ENCODE measurements at places on chromosomes 6 and 20. TPM values are rescaled to one million over a fixed set of nuclear protein-coding genes. Genes with fewer than 3 reads are reported as not detected.

GRCh38 chr6:109455437-109456110, at the start of gene MICAL1:
TSS of gene MICAL1 (minus strand) at chr6:109455772. CDS start at chr6:109454196, 1,576 bp downstream.
- peak within 1 kb of the TSS; percentile 97 for H3K27ac ChIP-seq
- H3K36me3 ChIP-seq = peaks cover 11% of the 10 kb centered on the region
- H3K4me1 ChIP-seq = peaks cover 70% of the 10 kb centered on the region
- no peaks in the 10 kb centered on the region for H3K27me3 ChIP-seq

GRCh38 chr20:41861772-41862422, 243.7 kb upstream of the CHD6 start:
- H3K4me1 ChIP-seq = no peaks in the 10 kb centered on the region
- no peak overlapping the region for H3K27ac ChIP-seq
- DNase-seq = no peak
- no peaks in the 10 kb centered on the region for H3K27me3 ChIP-seq
- no peaks in the 10 kb centered on the region for H3K36me3 ChIP-seq

DNA sequence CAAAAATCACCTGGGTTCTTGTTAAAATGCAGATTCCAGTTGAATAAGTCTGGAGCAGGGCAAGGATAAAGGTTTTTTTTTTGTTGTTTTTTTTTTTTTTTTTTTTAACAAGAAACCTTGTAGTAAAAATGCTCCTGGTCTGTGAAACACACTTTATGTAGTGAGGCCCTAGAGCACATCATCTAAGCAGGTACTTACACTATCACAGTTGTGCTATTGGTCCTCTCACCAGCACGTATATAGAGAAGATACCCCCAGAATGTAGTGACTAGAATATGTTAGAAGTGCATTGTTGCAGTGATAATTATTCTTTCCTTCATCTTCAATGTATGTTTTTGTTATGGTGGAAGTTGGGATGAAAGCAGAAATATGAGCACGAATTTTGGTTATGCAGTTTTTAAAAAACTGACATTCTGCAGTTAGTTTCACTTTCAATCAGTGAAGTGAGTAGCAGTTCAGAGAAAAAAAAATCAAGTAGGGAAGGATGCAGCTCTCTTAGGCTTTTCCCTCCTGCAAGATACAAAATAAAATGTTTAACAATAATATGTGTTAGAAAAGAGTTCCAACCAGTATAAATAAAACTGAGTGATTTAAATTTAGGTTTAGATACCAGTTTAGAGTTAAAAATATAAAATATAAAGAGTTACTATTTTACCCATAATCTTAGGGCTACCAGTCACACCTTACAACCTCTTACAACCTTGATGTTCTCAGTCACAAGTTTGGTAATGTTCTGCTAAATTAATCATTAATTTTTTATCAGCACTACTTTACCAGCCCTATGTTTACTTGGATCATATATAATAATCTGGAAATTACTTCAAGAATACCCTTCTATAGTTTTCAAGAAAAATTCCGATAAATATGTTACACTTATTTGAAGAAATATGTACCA, 9.2 kb upstream of the DEFB113 start:
- H3K27ac ChIP-seq = no peak overlapping the region
- H3K4me3 ChIP-seq = no peak overlapping the region
- H3K27me3 ChIP-seq = no peaks in the 10 kb centered on the region
- DNase-seq = no peak

Gene ZNF512B
- 7.5 TPM for total RNA-seq

Gene PNPLA1
- total RNA-seq = not detected

- no peaks in the 10 kb centered on the region for H3K4me1 ChIP-seq
- H3K27ac ChIP-seq = no peak overlapping the region
- H3K27me3 ChIP-seq = no peaks in the 10 kb centered on the region
- no peak overlapping the region for H3K4me3 ChIP-seq
- no peaks in the 10 kb centered on the region for H3K36me3 ChIP-seq
Measured at GRCh38 chr20:62418709-62419487, 8.4 kb downstream of the RBBP8NL start.

- H3K36me3 ChIP-seq = no peaks in the 10 kb centered on the region
- no peak for DNase-seq
- H3K4me3 ChIP-seq = no peak overlapping the region
- no peak overlapping the region for H3K27ac ChIP-seq
Measured at GRCh38 chr6:18326001-18326400, 61.1 kb upstream of the RNF144B start.

DNA sequence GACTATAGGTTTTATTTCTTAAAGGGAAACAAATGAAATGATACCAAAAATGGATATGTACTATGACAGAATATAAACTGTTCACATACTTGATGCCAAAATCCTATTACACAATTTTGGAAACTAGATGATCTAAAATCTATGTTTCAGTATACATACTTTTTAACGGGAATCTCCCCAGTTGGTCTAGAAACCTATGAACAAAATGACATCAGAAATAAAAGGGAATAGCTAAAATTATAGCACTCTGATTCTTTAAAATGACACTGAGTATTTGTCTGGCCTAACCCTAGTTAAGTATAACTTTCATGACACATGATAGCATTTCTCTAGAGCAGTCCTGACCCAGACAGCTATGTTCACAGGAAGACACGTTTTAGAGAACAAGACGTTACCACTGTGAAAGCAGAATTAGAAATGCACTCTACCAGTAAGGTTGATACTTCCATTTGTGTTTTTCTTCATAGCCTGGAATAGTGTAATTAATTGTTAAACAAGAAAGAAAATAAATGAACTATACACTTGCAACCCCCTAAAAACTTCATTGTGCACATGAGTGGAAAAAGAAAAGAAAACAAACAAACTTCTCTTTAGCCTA, 3.3 kb downstream of the OSER1 start:
- H3K36me3 ChIP-seq = peaks cover 21% of the 10 kb centered on the region
- no peaks in the 10 kb centered on the region for H3K27me3 ChIP-seq
- no peak for DNase-seq
- peak overlapping the region; percentile 13 for H3K4me3 ChIP-seq
- peaks cover 49% of the 10 kb centered on the region for H3K4me1 ChIP-seq

- H3K27ac ChIP-seq = no peak overlapping the region
- no peaks in the 10 kb centered on the region for H3K27me3 ChIP-seq
- DNase-seq = no peak
- H3K36me3 ChIP-seq = no peaks in the 10 kb centered on the region
- H3K4me1 ChIP-seq = no peaks in the 10 kb centered on the region
- no peak overlapping the region for H3K4me3 ChIP-seq
Measured at GRCh38 chr6:113364766-113365165, 492.4 kb upstream of the MARCKS start.

Gene TFEB
- total RNA-seq = 14.6 TPM

- H3K27me3 ChIP-seq = no peaks in the 10 kb centered on the region
- H3K36me3 ChIP-seq = no peaks in the 10 kb centered on the region
- no peaks in the 10 kb centered on the region for H3K4me1 ChIP-seq
- H3K4me3 ChIP-seq = no peak overlapping the region
Measured at GRCh38 chr6:112899541-112899940, 552.4 kb downstream of the RFPL4B start.

GRCh38 chr6:62971976-62972658, 239.2 kb upstream of the FKBP1C start:
- no peaks in the 10 kb centered on the region for H3K36me3 ChIP-seq
- no peak for DNase-seq
- H3K27ac ChIP-seq = no peak overlapping the region
- no peaks in the 10 kb centered on the region for H3K4me1 ChIP-seq
- no peak overlapping the region for H3K4me3 ChIP-seq

- H3K36me3 ChIP-seq = no peaks in the 10 kb centered on the region
- H3K4me3 ChIP-seq = no peak overlapping the region
- DNase-seq = no peak
- no peak overlapping the region for H3K27ac ChIP-seq
- H3K4me1 ChIP-seq = no peaks in the 10 kb centered on the region
Measured at GRCh38 chr6:74902089-74902488, 303.8 kb downstream of the COL12A1 start.

Gene C6orf58
- total RNA-seq = not detected

DNA sequence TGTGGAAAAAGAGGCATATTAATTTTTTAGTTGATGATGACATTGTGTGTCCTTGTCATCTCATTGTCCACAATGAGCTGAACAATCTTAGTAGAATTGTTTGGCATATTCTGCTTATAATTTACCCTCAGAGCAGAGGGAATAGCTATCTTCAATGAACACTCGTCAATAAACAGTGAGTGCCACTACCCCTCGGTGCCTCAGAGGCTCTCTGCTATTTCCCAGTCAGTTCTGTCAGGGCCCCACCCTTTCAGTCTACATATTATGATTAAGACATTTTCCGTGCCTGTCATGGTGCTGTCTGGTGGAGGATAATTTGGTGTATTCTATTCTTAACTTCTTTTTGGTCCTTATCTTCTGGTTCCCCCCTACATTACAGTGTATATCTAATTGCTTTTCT, 31.2 kb downstream of the NUS1 start:
- no peak overlapping the region for H3K4me3 ChIP-seq
- H3K36me3 ChIP-seq = peaks cover 10% of the 10 kb centered on the region
- peak overlapping the region; percentile 5 for H3K27ac ChIP-seq
- H3K4me1 ChIP-seq = no peaks in the 10 kb centered on the region

DNA sequence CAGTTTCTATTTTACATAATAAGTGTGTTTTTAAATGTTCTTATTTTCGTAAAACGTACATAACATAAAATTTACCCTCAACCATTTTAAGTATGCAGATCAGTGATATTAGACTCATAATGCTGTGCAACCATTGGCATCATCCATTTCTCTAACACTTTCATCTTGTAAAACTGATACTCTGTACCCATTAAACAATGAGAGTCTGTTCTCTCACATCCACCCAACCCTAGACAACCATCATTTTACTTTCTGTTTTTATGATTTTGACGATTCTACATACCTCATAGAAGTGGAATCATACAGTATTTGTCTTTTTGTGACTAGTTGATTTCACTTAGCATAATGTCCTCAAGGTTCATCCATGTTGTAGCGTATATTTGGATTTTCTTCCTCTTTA, 140.4 kb downstream of the TINAG start:
- H3K27me3 ChIP-seq = no peaks in the 10 kb centered on the region
- no peak overlapping the region for H3K27ac ChIP-seq
- H3K4me3 ChIP-seq = no peak overlapping the region

Gene XKR7
- total RNA-seq = not detected

Gene HFE
- 0.25 TPM for total RNA-seq

- H3K4me1 ChIP-seq = peaks cover 53% of the 10 kb centered on the region
- no peak overlapping the region for H3K27ac ChIP-seq
- no peaks in the 10 kb centered on the region for H3K27me3 ChIP-seq
- H3K36me3 ChIP-seq = peaks cover 60% of the 10 kb centered on the region
- no peak for DNase-seq
Measured at GRCh38 chr6:90062667-90063066, 168.4 kb downstream of the GJA10 start.

DNA sequence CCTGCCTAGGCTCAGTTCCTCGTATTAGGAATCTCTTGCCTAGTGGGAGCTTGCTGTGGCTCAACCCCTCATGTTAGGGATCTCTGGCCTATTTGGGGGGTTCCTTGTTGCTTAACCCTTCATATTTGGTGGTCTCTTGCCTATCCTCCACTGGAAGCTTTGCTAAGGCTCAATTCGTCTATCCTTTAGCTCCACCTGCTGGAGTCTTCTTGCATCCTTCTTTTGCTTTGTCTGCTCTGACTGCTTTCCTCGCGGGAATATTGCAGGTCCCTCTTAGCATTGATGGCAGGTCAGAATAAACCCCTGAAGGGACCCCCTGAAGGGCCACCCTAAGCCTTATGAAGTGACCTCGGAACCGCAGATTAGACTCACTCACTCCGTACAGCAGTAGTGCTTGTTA, 203.0 kb upstream of the TBX18 start:
- H3K4me1 ChIP-seq = no peaks in the 10 kb centered on the region
- H3K27ac ChIP-seq = no peak overlapping the region
- no peaks in the 10 kb centered on the region for H3K27me3 ChIP-seq
- H3K36me3 ChIP-seq = no peaks in the 10 kb centered on the region
- no peak for DNase-seq
- no peak overlapping the region for H3K4me3 ChIP-seq

DNA sequence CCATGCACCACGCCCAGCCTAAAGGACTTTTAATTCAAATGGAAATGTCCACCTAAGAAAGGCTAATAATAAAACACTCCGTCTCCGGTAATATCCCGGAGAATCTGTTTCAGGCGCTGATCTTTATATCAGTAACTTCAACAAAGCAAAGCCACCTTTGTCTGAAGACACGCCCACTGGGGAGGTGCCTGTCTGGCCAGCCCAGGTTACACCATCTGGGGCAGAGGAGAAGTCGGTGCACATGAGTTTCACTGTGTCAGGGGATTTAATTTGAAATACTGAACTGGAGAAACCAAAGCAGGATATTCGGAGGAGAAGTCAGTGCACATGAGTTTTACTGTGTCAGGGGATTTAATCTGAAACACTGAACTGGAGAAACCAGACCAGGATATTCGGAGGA, 9.4 kb downstream of the SERPINB6 start:
- no peak overlapping the region for H3K4me3 ChIP-seq
- H3K4me1 ChIP-seq = peaks cover 30% of the 10 kb centered on the region
- no peak overlapping the region for H3K27ac ChIP-seq
- H3K27me3 ChIP-seq = no peaks in the 10 kb centered on the region

DNA sequence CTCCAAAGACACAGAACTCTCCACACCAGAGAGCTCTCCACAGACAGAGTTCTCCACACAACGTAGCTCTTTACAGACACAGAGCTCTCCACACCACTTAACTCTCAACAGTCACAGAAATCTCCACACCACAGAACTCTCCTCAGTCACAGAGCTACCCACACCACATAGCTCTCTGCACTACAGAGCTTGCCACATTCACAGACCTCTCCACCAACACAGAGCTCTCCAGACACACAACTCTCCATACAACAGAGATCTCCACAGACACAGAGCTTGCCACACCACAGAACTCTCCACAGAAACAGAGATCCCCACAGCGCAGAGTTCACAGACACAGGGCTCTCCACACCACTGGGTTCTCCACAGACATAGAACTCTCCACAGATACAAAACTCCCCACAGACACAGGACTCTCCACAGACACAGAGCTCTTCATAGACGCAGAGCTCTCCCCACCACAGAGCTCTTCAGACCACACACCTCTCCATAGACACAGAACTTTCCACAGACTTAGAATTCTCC, 52.5 kb downstream of the ERMARD start:
- peaks cover 34% of the 10 kb centered on the region for H3K27me3 ChIP-seq
- peaks cover 57% of the 10 kb centered on the region for H3K4me1 ChIP-seq
- H3K27ac ChIP-seq = no peak overlapping the region
- no peak for DNase-seq

Gene KHDC1L
- not detected for total RNA-seq

DNA sequence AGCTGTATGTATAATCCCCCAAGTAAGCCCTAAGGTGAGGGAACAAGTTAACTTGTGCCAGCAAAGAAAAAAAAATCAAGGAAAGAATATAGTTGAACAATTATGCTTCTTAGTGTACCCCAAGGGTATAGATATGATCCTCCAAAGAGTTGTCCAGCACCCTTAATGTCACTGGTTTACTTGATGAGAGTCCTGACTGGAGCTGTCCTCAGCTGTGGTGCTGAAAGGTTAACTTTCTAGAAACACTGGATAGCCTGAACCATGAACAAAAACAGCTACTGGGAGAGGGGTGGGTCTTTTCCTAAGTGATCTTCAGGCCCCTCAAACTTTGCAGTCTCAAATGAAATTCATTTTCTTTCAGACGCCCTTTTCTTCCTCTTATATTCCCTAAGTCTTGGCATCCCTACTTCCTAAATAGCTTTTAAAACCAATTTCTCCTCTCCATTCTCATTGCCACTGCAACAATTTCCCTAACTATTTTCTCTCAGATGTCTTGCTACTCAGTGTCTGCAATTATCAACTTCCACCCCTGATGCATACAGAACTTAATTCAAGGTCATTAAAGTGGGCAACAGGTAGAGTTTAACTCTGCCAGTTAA, 83.5 kb upstream of the PROKR2 start:
- DNase-seq = peak; percentile 19
- H3K4me1 ChIP-seq = no peaks in the 10 kb centered on the region
- H3K36me3 ChIP-seq = no peaks in the 10 kb centered on the region

- no peak for DNase-seq
- H3K36me3 ChIP-seq = peaks cover 52% of the 10 kb centered on the region
- no peaks in the 10 kb centered on the region for H3K27me3 ChIP-seq
- no peak overlapping the region for H3K4me3 ChIP-seq
- H3K27ac ChIP-seq = no peak overlapping the region
Measured at GRCh38 chr20:24969186-24970029, 20.3 kb downstream of the CST7 start.
